ENCODE measurements at places on chromosomes 6 and 20.

DNA sequence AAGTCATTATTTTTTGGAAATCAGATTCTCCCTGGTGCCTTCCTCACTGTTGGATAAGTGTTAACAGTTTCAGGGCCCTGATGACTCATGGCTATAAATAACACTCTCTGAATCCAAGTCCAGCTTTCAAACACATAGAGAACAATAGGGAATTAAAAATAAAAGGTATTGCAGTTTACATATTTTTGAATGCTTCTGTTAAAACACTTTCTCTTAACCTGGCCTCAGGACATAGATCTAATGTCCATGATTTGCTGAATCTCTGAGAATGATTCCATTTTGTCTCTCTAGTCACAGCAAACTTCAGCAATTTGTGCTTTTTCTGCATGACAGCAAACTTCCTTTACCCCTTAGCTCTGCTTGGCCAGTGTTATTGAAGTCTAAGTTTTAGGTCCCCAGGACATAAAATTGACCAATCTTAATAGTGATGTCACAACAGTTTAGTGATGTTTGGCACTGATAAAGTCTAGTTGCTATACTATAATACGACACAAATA lies 1192.4 kb upstream of the CITED2 start:
- DNase-seq: peak; percentile 61

- no peak for DNase-seq
Observed at GRCh38 chr6:106177786-106178185, 91.7 kb downstream of the PRDM1 start.

DNA sequence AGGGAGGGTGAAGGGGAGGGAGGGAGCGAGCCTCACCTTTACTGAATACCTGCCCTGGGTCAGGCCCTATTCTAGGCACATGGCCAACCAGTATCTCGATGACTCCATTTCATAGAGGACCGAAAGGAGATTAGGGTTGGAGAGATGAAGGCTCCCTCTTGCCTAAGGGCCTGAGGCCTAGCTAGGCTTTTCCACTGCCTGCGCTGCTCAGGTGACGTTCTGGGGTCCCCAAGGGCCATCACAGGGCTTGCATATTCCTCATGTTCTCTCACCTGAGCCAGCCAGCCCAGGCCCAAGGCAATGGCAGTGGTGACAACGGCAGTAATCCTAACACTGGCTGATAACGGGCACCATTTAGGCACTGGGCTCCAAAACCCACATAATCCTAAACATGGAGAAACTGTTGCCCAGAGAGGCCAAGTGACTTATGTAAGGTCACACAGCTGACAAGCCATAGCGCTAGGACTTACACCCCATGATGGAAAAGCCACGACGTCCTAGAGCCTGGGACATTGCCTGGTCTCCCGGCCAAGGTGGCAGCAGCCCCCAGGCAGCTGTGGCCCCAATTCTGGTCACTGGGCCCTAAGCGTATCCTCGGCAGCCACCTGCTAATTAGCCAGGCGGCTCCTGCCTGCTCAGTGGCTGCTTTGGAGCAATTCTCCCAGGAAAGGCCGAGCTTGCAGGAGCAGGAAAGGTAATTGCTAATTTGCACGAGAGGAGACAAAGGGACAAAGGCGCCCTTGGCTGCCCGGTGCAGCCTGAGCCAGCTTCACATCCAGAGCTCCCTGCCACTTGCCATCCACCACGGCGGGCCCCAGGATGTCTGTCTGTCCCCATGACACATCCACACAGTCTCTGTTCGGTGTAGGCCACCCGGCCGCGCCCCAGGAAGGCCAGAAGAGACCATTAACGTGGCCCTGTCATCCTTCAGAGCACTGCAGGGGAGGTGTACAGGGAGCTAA lies 21.5 kb downstream of the NOL4L start:
- DNase-seq: no peak

DNA sequence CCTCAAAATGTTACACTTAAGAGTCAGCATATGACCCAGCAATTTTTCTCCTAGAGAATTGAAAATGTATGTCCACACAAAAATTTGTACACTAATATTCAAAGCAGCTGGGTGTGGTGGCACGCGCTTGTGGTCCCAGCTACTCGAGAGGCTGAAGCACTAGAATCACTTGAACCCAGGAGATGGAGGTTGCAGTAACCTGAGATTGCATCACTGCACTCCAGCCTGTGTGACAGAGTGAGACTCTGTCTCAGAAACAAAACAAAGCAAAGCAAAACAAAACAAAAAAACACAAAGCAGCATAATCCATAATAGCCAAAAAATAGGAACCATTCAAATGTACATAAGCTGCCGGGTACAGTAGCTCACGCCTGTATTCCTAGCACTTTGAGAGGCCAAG lies 1.6 kb upstream of the RPF2 start:
- no peak for DNase-seq

DNA sequence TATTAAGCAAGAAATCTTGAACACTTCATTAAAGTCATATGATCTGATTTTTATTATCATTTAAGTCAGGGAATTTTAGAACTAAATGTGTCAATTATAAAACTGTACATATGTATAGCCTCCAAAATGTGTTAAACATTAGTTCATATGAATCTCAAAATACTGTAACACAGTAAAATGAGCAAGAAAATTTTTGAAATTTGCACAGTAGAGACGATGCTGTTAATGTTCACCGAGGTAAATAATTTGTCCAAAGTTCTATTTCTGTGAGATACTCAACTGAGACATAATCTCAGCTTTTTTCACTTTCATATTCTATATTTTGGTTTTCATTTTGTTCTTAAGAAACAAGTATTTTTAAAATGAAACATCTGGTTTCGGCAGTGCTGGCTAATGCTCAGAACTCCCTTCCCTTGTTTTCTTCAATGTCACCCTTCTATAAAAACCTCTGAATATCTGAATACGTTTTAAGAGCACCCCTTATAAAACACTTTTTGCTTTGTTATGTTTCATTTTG lies 353.1 kb downstream of the LAMA2 start:
- no peak for DNase-seq

GRCh38 chr20:4573564-4574355 lies 147.9 kb upstream of the PRND start:
- DNase-seq: no peak

Data from kidney capillary endothelial cell (primary cell).